ENCODE measurements at places on chromosomes 2 and 18.

- no peak for DNase-seq
Observed at GRCh38 chr2:61335187-61335586, 135.7 kb downstream of the USP34 start.

DNA sequence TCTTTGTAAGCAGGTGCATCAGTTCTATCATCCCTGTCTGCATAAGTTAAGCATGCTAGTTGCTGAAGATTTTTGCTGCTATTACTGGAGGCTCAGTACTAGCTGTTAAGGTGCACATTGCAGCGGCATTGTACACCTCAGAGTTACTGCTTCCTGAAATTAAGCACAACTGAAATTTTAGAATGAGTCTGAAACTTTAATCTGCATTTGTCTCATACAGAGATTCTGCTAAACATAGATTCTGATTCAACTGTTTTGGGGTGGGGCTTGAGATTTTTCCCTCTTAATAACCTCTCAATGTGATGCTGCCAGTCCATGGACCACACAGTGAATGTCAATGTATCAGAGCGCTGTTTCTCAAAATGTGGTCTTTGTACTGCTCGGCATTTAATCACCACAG lies 585.7 kb upstream of the GCFC2 start:
- DNase-seq, result no peak

DNA sequence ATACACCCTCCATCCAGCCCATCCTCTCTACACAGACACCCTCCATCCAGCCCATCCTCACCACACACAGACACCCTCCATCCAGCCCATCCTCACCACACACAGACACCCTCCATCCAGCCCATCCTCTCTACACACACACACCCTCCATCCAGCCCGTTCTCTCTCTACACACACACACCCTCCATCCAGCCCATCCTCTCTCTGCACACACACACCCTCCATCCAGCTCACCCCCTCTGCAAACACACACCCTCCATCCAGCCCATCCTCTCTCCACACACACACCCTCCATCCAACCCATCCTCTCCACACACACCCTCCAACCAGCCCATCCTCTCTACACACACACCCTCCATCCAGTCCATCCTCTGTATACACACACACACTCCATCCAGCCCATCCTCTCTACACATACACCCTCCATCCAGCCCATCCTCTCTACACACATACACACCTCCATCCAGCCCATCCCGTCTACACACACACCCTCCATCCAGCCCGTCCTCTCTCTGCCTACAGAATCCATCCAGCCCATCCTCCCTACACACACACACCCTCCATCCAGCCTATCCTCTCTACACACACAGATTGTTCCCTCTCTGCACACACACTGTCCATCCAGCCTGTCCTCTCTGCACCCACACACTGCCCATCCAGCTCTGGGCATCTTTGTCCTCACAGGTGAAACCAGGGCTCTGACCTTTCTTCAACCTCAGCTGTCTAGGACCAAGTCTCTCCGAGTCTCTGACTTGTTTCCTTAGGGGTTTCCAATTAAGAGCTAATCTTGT lies 81.2 kb downstream of the EIPR1 start:
- DNase-seq, result no peak

DNA sequence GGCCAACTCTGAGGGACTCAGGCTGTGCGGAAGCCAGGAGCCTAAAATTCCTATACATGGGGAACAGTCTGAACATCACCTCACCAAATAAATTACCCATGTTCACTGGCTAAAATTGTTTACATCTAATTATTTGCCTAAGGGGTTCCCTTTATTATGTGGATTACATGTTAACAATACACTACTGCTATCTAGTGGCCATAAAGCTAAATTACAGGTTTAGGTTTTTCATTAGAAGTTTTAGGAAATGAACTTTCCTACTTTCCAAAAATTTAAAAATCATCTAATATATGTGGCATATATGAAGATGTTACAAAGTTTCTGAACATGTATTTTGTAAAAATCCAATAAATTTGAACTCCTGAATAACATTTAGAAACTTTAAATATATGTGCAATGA lies 40.3 kb downstream of the PLA2R1 start:
- DNase-seq, result no peak

DNA sequence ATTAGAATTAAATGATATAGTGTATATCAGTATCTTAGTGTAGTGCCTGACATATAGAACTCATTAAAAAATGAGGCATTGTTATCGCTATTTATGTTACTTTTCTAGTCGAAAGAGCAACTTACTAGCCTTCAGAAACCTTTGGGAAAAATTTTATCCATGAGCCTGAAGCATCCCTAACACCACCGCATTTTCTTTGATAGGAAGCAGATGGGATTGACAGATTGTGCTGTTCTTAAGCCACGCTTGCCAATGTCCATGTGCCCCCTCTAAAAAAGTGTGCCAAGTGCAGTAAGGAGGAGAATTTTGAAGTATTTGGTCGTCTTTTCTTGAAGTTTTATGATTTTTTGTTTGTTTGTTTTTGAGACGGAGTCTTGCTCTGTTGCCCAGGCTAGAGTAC lies 29.1 kb downstream of the PPM1B start:
- DNase-seq, result no peak

- DNase-seq, result no peak
Observed at GRCh38 chr2:218257390-218257981, 3.3 kb upstream of the GPBAR1 start.

DNA sequence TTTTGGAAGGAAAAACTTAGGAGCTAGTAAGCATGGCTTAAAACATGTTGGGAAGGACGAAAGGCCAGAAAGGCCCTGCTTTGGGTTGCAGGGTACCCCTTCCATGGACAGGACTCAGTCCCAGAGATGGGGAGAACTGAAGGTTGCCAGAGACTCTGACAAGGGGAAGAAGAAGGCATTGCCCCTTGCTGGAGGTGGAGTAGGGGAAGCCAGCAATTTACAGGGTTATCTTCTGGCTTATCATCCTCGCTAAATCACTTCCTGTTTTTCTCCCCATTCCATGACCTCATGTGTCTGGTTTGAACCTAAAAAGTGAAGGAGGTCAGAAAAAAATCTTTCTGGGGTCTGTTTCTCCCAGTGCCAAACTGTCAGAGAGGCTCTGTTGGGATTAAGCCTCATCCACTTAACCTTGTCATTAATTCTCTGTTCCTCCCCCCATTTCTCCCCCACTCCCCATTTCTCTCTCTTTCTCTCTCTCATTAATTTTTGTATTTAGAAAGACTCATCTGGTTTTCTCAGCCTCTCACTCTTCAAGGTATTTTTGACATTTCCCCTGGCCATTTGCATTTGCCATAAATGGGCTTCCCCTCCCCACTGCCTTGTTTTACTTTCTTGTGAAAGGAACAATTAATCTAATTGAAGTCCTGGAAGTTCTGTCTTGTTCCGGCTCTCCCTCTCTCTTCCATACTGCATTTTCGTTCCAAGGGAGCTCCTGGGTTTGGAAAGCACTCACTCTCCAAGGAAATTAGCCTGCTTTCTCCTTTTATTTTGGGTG lies 17.4 kb downstream of the NRP2 start:
- DNase-seq, result no peak

DNA sequence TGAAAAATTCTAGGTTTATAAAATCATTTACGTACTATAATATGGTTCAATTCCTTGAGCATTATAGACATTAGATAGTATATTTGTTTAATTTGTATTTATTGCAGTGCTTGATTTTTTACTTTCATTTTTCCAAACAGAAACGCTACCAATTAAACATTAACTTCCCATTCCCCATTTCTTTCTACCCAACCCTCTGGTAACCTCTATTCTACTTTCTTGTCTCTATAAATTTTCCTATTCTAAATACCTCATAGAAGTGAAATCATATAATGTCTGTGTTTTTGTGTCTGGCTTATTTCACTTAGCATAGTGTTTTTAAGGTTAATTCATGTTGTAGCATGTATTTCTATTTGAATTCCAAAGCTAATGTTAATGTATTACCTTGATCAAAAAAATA lies 11.6 kb upstream of the SLC39A10 start:
- no peak for DNase-seq

DNA sequence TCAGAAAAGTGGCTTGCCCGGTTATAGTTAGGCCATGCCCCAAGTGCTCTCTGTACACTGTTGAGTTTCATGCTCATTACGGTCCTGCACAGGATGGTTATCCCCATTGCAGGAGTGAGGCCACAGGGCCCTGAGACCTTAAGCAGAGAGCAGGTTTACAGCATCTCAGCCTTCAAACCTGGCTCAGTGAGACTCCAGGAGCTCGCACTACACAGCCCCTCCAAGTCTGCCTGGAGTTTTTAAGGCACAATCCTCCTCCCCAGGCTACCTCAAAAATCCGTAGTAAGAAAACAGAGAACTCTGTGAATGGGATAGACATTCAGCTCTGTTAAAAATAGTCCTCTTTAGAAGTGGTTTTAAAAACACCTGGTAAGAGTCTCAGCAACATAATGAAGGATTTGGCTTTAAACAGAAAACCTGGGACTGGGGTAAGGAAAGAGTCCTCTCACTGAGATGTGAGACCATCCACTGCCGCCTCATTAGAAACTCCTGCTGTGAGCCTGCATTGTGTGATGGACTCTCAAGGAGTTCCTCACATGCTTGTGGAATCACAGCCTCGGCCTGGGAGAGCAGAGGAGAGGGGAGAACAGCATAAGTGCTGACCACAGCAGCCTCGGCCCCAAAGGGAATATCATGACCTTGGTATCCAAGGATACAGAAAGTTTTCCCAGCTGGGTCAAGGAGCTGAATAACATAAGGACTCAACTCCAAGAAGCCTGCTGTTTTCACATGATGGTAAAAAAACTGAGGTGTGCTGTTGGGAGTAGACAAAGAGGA lies 214.8 kb downstream of the ATAD2B start:
- DNase-seq, result no peak

DNA sequence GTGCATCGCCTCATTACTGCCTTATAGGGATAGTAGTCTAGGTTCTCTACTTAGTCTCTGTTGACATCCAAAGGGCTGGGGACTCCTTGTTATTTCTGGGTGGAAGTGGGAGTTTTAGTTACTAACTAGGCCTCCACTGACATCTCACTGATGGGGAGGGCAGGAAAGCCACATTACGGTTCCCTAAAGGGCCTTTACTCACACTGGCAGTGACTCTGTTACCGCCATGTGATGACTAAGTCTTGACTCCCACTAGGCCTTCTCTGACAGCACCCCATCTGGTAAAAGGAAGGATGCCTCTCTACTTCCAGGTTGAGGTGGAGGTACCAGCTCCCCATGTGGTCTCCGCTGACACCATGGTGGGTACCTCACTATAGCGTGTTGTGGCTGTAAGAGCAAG lies 14.0 kb upstream of the BCL2L11 start:
- DNase-seq, result no peak

DNA sequence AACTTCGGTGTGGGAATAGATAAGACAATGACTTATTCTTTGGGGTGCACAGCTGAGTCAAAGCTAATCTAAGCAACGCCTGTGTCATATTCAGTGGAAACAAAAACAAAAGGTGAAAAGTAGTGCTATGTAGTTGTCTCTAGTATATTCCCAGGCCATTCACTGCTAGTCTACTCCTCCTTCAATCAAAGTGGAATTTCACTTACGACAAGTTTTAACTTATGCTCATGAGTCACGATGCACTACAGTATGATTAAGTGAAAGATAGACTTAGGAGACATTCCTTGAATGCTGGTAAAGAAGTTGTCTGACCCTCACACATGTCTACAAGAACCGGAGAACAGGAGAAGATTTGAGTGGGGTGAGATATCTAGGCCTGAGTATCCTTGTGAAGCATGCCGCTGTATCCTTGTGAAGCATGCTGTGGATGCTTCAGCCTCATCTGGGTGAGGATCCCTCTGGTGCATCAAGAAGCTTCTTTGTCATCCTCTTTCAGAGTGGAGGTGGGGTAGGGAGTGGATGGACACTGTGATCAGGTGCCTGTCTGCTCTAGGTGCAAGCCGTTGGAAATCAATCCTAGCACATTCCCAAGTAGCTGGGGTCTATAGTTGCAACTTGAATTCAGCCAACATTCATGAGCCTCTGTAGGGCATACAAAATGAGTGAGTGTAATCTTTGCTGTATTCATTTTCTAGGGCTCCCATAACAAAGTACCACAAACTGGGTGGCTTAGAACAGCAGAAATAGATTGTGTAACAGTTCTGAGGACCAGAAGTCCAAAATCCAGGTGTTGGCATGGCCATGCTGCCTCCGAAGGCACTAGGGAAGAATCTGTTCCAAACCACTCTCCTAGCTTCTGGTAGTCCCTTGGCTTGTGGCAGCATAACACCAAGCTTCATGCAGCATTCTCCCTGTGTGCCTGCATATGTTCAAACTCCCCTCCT lies 173.5 kb upstream of the FN1 start:
- DNase-seq, result no peak

DNA sequence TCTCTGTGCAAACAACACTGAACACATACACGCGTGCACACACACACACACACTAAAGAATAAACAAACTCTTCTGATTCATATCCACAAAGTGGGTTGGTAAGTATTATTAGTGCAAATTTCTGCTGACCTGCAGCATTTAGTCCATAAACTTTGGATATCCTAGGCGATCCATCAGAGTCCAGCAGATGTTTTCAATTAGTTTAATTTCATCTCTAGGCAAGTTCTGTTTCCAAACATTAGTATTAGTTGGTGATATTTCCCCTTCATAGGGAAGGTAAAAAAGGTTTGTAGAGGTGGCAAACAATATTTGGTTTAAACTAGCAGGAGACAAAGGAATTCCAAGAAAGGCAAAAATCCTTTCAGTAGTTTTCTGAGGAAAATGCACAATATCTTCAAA lies 5.7 kb downstream of the DSEL start:
- no peak for DNase-seq

DNA sequence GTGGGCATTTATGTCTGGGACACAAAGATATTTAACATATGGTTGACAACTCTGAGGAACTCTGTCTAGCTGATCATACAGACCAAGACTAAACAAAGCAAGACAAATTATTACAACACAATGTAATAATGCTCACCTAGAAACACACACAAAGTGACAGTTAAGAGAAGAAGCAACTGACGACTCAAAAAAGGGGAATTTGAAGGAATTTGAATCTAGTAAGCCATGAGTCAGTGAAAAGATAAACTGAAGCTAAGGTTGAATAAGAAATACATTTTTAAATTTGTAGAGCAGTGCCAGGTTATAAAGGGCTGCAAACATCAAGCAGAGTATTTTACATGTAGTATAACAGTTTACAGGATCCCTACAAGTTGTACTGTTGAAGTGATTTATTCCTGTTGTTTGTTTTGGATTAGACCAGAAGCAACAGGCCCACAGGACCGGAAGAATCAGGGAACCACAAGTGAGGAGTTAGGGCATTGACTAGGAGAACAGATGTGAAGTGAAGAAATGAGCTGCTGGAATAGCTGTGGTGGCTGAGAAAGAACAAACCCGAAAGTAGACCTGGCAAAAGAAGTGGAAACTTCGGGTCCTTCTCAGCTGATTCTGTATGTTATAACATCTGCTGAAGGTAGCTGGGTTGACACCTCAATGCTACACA lies 35.6 kb downstream of the IFIH1 start:
- no peak for DNase-seq

- DNase-seq, result no peak
Observed at GRCh38 chr2:129732630-129733026, 246.8 kb upstream of the RAB6C start.

DNA sequence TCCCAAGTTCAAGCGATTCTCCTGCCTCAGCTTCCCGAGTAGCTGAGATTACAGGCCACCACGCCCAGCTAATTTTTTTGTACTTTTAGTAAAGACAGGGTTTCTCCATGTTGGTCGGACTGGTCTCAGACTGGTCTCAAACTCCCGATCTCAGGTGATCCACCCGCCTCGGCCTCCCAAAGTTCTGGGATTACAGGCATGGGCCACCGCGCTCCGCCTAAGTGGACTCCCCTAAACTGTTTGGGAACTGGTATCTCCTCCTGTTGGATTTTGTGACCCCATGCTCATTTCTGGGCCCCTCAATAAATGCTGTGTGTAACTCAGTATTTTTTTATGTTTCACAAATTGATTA lies 5.2 kb downstream of the SCTR start:
- DNase-seq, result no peak

- DNase-seq, result no peak
Observed at GRCh38 chr18:39007031-39007902, 1441.7 kb upstream of the CELF4 start.

All from renal cortex interstitium (tissue), 15 donors.